ENCODE measurements at places on chromosomes 2 and 18.

- no peak for DNase-seq
These were observed 142.2 kb downstream of the PKP4 start for GRCh38 chr2:158598862-158599517.

GRCh38 chr2:207939342-207940108, 85.8 kb downstream of the PLEKHM3 start:
- DNase-seq, result no peak

- no peak for DNase-seq
These were observed 72.2 kb downstream of the DSC3 start for GRCh38 chr18:30970196-30970816.

DNA sequence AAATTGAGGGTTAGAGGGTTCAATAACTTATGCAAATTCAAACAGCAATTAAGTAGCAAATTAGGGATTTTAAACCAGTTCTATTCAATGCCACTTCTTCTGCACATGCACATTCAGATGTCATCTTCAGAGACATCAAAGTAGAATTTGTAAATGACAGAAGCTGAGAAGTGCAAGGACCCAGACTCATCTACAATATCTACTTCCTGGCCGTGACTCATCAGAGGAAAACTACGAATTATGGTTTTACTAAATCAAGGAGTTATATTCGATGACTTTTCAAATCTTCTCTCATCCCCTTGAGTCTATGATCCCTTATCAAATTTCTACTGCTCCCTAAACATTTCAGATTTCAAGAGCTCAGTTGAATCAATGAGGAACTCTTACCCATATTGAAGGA, 20.0 kb upstream of the STAT4 start:
- no peak for DNase-seq

GRCh38 chr2:1231466-1232063, 181.7 kb upstream of the TPO start:
- DNase-seq, result no peak

DNA sequence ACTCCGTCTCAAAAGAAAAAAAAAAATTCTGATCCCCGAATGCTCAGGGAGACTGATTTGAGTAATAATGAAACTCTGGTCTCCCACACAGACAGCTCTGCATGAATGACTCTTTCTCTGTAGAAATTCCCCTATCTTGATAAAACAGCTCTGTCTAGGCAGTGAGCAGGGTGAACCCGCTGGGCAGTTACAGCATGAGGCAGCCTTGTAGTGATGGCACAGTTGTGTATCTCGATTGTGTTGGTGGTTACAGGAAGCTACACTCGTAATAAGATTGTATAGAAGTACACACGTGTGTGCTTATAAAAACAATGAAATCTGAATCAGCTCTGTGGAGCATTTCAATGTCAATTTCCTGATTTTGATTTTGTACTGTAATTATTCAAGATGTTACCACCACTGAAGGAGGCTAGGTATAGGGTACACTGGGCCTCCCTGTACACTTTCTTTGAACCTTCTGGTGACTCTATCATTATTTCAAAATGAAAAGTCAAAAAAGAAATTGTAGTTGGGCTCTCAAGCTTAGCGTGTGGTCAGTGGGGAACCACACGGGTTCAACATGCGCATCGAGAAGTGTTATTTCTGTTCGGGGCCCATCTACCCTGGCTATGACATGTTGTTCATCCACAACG, 34.9 kb upstream of the ATP8B1 start:
- no peak for DNase-seq

- no peak for DNase-seq
These were observed 92.0 kb downstream of the GAREM1 start for GRCh38 chr18:32378705-32379104.

- no peak for DNase-seq
These were observed 571.9 kb upstream of the CRIM1 start for GRCh38 chr2:35783723-35784122.

GRCh38 chr2:195094330-195094729, 562.7 kb upstream of the SLC39A10 start:
- DNase-seq, result no peak

- no peak for DNase-seq
These were observed 6.8 kb upstream of the PXDN start for GRCh38 chr2:1750933-1751766.

- DNase-seq, result no peak
These were observed 658.4 kb downstream of the NYAP2 start for GRCh38 chr2:226057914-226058313.

DNA sequence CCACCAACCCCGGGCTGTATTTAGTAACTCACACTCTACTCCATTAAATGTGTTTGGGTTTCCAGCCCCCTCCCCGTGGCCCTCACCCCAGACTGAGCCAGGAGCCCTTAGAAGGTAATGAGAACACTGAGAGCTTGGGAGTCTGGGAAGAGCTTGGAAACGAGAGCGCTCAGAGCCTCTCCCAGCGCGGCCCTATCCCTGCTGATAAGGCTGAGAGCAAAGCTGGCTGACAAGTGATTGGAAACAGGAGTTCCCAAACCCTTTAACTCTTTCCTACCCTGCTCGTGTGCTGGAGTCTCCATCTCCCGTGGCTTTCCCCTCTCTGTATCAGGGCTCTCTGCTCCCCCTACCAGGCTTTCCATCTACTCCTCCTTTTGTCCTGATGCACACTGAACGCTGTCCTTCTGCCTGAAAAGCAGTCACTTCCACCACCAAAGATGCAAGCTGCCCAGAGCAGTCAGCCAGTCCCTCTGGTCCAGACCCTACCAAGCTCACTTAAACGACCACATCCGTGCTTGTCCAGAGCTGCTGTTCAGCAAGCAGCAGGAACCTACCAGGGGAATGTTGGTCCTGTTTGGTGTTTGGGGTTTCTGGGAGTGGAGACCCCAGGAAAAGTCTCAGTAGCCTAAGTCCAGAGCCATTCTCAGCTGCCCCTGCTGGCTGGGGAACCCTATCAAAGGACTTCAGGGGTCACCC, 100.0 kb upstream of the PKDCC start:
- no peak for DNase-seq

DNA sequence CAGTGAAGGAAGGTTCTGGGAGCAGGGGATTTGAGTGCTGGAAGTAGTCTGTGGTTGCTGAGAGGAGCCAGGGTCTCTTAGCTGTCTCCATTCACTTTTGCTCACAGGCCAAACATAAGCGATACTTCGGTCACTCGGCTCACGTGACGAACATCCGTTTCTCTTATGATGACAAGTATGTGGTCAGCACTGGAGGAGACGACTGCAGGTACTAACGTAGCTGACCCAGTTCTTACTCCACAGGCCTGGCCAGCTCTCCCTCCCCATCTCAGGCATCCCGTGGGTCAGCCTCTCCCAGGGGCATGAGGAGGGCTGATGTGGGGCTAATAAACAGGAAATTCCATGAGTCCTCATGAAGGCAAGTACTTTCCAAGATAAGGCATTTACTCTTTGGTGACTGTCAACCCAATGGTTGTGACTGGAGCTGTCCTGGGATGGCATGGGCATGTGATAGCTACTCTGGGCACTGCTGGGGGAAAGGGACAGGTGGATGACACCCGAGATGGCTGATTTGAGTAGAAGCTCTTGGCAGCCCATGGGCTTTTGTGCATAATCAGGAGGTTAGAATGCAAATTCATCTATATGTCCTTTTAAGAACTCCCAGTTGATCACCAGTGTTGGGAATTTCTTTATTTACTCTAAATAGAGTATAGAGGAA, 81.6 kb downstream of the RTN4 start:
- no peak for DNase-seq

GRCh38 chr18:49733321-49733720, 80.0 kb downstream of the ACAA2 start:
- no peak for DNase-seq

GRCh38 chr18:58721566-58722239, 50.4 kb downstream of the MALT1 start:
- DNase-seq, result no peak

- no peak for DNase-seq
These were observed 86.7 kb downstream of the PLB1 start for GRCh38 chr2:28582595-28582994.

DNA sequence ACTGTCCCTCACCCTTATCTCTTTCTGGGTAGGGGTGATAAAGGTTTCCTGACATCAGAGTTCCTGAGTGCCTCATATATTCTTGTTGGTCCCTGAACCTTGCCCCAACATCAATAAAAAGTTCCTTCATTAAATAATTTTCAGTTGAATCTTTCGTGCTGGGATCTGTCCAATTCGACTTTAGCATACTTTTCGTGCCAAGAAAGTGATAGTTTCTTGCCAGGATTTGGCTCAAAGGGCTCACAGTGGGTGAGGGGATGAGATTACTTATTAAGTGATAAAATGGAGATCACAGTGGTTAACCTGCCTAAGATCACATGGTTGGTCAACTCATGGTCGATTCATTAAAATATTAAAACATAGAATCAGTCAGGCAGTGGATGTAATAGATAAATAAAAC, 93.8 kb upstream of the SLC8A1 start:
- DNase-seq, result no peak

- DNase-seq, result no peak
These were observed 548.2 kb upstream of the LRRTM1 start for GRCh38 chr2:80852808-80853139.

DNA sequence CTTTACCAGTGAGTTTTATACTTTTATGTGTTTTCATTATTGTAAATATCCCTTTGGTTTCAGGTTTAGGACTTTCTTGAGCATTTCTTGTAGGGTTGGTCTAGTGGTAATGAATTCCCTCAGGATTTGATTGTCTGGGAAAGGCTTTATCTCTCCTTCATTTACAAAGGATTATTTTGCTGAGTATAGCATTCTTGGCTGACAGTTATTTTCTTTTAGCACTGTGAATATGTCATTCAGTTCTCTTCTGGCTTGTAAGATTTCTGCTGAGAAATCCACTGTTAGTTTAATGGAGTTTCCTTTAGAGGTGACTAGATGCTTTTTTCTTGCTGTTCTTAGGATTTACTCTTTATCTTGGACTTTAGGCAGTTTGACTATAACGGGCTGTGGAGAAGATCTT, 373.9 kb downstream of the TSN start:
- DNase-seq, result no peak

DNA sequence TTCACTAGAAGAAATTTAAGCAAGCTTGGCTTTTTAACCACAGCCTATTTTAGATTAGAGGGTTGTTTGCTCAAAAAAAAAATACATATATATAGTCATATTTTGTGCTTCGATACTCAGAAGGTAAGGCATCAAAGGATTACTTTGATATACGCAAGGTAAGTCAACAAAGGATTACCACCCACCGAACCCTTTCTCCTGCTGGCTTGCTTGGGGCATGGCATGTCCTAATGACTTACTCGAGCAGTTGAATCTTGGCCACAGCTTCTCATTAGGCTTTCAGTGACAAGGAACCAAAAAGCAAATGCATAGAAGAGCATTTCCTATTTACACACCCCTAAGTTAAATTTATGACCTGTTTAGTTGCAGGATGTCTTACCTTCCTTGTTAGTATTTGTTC, 295.7 kb downstream of the AGAP1 start:
- DNase-seq, result no peak

DNA sequence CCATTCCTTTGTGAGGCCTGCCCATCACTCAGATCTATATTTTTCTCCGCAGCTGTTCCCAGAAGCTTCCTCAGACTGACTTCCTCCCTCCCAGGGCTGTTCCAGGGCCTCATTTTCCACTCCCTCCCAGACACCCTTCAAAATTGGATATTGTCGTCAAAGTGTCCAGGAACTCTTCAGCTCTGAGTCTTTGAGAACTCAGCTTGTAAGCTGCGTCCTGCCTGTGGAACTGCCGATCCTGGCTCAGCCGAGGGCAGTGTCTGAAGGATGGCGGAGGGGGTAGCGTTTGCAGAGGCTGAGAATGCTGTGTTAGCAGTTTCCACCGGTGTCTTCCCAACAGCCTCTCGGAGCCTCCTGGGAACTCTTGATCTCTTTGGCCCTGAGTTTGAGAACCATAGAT, 27.1 kb downstream of the NCK2 start:
- DNase-seq, result no peak

- DNase-seq, result no peak
These were observed 16.4 kb upstream of the NFU1 start for GRCh38 chr2:69453475-69454129.

DNA sequence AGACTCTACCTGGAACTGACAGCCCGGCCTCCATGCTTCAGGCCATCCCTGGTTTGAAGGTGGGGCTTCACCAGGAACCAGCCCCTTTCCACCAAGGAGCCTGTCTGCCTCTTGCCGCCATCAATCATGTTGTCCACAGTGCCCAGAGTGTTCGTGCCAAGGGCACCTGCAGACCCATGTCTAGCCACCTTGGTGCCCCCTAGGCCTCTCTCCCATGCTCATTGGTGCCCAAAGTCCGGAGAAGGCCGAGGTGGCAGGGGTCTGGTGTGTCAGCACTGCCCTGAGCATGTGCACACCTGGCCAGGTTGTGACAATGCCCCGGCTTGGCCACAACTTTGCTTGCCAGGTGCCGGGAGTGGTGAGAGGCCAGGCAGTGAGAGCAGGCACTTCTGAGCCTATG, 114.8 kb downstream of the COPS8 start:
- DNase-seq, result no peak

DNA sequence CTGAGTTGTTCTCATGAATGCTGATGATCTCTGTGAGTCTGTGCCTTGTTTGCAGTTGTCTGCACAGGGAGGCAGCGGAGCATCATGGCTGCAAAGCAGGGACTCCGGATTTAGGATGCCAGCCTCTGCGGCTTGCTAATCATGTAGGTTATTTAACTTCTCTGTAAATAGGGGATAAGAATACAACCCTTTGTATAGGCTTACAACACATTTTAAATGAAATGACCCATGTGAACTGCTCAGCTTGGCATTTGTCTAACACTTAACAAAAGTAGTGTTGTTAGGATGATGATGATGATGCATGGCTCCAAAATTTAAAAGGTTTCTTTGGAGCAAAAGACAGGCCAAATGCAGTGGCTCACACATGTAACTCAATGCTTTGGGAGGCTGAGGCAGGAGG, 19.4 kb downstream of the DYTN start:
- no peak for DNase-seq

GRCh38 chr18:71374294-71375000, 1085.6 kb downstream of the SOCS6 start:
- DNase-seq, result no peak

GRCh38 chr2:74441690-74442482, at the start of gene RTKN:
Gene RTKN (minus strand): TSS chr2:74441937. CDS start chr2:74441816, 121 bp downstream.
- DNase-seq, result no peak

- DNase-seq, result no peak
These were observed 327.9 kb downstream of the LPIN1 start for GRCh38 chr2:12074126-12074844.

DNA sequence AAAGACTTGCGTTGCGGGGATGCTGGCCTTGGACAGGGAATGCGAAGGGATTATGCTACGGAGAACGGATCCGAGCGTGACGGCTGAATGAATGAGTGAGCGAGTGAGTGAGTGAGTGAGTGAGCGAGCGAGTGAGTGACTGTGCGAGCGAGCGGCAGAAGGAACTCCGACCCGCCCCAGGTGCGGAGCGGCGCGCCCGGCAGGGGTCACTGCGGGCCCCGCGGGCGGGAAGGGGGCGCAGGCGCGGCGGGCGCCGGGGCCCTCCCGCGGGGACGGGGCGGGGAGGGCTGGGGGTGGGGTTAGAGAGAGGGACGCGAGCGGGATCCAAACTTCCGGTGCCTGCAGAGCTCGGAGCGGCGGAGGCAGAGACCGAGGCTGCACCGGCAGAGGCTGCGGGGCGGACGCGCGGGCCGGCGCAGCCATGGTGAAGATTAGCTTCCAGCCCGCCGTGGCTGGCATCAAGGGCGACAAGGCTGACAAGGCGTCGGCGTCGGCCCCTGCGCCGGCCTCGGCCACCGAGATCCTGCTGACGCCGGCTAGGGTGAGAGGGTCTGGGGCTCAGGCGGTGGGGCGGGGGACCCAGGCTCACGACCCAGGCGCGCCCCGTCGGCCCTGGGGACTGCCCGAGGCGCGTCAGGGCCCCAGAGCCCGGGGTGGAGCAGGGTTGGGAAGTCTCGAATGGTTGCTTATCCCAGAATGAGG, at the start of gene ITM2C:
ITM2C (plus strand) TSS at position 338 of the 702 bp plus-strand sequence; CDS start at position 422, 84 bp downstream.
- no peak for DNase-seq
